ENCODE measurements at places on chromosomes 2 and 18.
A peak's percentile ranks its signal among the peaks of the same experiment; 100 is the strongest.

DNA sequence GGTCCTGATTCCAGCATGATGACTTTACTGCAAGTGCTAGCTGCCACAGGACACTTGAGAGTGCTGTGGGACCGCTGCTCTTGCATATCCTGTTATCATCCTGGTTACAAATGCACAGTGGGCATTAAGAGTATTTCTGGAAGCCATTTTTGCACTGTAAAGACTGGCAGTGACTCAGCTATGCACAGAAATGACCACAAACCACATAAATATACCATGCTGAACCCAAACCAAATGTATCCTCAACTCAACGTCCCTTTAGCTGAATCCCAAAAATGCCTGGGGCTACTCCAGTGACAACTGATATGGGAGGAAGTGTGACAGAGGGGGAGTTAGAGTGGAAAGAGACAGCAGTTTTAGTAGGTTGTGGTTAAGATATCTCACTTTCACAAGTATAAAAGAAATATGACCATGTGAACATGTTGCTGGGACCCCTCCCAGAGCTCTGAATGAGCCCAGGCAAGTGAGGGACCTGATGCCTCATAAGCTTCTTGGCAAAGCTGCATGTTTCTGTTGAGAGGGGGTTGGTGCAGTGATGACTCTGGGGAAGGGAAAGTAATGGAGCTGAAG, 37.3 kb downstream of the RHBDD1 start:
- no peak for DNase-seq

GRCh38 chr18:33751613-33752221, 173.7 kb downstream of the ASXL3 start:
- no peak for DNase-seq

- no peak for DNase-seq
Observed at GRCh38 chr2:129798626-129799025, 180.8 kb upstream of the RAB6C start.

DNA sequence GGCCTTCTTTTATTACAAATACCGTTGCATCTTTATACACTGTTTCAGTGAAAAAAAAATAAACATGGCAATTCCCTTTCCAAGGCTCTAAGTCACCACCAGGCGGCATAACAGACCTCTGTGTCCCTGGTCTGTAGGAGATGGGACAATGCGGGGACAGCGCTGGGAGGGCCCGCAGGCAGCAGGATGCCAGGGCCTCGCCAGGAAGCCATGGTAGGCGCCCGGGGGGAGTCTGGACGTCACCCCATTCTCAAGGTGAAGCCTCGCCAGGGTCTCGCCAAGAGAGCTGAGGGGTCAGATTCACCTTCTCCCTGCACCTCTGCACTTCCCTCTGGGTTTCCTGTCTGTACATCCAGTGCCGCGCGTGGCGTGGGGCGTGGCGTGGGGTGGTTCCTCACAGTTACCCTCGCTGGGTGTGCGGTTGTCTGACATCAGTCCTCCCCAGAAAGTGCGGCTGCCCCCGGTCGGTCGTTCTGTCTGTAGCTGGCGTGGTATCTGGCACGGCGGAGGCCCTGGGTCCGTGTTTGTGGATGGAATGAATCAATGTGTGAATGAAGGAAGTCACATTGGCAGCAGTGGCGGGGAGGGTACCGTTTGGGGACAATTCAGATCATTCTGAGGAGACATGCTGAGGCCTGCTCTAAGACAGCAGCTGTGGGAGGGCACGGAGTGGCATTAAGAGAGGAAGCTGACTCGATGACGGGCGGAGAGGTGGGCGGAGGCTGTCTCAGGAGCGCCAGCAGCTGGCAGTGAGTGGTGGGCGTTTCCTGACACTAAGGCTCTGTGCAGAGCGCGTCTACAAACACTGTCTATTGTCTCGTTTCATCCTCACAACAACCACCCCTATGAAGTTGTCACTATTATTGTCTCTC, 46.0 kb downstream of the LRRFIP1 start:
- DNase-seq, result peak; percentile 36

GRCh38 chr18:80034852-80035406, 695 bp downstream of the RBFA start:
- DNase-seq, result no peak

GRCh38 chr18:54157646-54158385, 66.7 kb downstream of the MBD2 start:
- DNase-seq, result no peak

DNA sequence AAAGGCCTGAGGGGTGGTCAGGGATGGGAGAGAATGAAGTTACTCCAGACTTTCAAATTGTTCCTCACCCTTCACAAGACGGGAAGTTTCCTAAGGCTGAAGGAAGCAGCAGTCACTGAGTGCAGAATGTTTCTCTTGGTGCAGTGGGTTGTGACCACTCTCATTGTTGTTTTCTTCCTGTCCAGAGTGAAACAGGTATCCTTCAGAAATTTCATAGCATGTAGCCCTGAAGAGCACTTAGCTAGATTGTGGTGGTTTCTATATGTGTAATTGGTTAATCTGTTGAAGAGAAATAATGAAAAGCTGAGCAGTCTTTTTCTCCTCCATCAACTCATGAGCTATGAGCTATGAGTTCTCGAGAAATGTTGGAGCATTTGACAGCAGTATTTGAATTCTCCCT, 96.8 kb downstream of the GPD2 start:
- DNase-seq, result peak; percentile 19

DNA sequence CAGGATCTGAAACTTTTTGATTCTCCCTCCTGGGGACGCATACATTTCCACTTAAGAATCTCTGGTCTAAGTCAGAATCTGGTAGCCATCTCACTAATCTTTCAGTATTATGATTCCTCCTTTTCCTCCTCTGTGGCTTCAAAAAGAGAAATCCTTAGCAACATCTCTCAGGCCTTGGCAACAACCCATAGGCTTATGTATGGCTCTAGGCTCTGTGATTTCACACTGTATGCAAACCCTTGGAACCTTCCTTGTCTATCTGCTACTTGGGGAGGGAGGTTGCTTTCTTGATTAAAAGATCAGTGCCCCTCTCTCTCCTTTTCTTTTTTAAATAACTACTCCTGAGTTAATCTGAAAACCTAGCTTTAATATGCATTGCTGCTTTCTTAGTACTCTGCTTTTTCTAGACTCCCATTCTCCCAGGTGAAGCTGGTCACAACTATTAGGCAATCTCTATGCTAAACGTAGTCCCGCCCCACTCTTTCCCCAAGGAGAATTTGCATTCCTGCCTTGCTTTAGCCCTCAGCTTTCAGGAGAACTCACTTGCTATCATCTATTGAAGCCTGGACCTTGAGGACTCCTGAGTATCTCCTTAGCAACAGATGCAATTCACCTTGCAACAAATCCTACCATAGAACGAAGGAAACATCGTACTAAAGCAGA, 72.2 kb upstream of the L3MBTL4 start:
- DNase-seq, result no peak

DNA sequence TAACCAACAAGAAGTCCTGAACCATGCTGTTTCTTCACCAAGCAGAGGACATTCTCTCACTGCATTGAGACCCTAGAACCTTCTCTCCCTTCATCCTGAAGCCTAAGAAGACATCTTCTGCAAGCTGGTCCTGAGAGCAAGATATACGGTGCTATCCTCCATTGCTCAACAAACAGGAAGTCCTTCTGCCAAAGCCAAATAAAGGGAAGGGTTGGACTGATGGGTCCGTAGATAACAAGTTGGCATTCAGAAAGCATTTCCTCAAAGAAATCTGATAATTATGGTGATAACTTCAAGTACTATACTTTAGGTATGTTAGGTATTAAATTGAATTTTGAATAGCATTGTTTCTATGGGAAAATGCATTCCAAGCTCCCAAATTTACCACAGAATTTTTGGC, 23.3 kb downstream of the GRB14 start:
- no peak for DNase-seq

- DNase-seq, result no peak
Observed at GRCh38 chr2:118016911-118017310, 3.0 kb upstream of the CCDC93 start.

DNA sequence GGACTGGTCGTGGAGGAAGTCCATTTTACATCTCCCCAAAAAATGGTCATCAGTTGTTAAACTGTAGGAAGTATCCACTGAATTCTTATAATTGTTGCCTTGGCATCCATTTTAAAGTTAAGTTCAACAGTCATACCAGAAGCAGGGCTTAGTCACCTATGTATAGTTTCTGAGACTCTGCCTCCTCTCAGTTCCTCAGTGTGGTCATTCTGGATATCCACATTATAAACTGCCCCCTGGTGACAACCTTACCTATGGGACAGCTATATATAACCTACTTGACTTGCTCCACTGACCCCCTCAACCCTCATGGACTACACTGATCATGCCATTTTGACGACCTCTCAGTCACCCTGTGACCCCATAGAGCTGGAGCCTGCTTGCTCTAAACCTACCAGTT, 617.0 kb downstream of the LRP1B start:
- no peak for DNase-seq

DNA sequence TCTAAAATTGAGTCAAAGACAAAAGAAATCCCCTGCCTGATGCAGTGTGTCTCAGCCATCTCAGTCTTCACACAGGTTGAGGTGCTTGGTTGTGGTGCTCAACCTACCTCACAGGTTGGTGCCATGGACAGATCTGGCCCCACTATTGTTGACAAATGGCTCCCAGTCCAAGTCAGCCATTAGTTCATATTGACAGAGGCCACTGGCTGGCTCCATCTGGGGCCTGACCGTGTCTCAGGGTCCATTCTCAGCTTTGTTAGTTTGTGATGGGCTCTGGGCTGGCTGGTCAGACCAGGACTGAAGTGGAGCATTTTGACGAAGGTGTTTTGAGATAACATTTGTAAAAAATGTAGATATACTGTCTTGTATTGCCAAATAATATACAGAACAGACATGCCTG, 36.9 kb downstream of the MRPL33 start:
- DNase-seq, result no peak

- DNase-seq, result no peak
Observed at GRCh38 chr2:16038621-16039020, 98.3 kb downstream of the MYCN start.

DNA sequence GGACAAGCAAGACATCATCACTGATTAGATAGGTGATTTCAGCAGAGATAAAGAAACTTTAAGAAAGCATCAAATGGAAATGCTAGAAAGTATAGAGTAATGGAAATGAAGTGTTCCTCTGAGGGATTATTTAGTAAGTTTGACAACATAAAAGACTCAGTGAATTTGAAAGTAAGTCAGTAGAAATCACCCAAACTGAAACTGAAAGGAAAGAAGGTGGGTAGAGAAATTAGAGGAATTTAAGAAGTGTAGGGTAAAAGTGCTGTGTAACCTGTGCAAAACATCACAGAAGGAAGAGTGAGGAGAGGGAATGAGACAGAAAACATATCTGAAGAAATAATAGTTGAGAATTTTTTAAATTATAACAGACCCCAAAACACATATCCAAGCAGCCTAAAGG, 343.1 kb downstream of the CBLN2 start:
- no peak for DNase-seq

DNA sequence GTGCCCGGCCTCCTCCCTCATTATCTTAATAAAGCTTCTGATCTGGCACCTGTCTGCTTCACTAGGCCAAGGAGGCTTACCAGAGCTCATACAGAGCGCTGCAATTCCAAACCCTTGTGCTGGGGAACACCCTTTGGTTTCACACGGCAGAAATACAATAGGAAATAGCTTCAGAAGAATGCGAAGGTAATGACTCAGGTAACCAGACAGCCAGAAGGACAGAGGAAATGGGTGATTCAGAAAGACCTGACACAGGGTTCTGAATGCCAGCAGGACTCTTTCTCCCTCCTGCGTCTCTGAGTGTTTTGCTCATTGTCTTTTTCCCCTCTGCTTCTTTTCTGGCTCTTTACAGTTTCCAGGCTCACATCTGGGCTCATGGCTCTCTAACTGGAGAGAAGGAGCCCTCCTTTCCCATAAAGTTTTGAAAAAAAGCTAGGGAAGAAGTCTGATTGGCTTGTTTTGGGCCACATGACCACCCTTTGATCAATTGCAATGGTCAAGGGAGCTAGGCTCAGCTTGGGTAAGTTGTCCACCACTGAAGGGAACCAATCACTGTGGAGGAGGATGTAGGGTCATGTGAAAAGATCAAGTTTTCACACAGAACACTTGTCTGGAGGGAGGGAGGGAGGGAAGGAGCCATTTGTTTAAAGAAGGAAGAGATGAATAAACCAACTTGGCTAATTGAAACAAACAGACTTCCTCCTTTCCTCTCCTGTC, 90.5 kb upstream of the UPP2 start:
- no peak for DNase-seq

- no peak for DNase-seq
Observed at GRCh38 chr2:120763931-120764330, 28.3 kb downstream of the GLI2 start.

Measured in thyroid gland (tissue), 4 donors.